Activated CD8-positive, alpha-beta memory T cell treated with anti-CD3 and anti-CD28 coated beads, Interleukin-2, amount 50 U/mL, for 4 hours (primary cell): ENCODE measurements at places on chromosomes 7 and 10.

DNA sequence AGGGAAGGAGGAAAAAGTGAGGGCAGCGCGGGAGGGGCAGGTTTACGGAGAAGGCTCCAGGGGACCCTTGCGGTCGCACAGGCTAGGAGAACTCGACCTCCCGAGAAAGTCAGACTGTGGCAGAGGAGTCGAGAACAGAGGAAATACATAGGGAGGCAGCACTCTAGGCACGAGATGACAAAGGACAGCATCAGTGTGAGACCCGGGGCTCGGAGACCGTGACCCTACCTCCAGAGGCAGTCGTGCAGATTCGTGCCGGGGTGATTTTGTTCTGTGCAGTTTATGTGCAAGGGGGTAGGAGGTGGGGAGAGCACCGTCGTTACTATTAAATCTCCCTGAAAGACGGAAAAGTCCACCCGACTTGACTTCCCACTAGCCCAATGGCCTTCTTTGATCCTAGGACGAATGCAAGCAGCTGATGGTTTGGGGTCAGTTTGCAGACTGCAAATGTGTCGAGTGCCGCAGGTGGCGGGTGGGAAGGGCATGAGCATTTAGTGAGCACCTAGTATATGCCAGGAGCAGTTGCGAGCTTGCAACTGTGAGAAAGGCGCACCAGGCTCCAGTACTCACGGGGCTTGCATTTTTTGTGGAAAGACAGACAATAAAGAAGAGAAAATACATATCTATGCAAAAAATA is 674 bp upstream of the OSBPL3 start:
- DNase-seq, result peak; percentile 46

- no peak for DNase-seq
Observed at GRCh38 chr10:126390324-126390723, 2.0 kb upstream of the ADAM12 start.

GRCh38 chr7:101699881-101700823 is 71.1 kb upstream of the MYL10 start:
- no peak for DNase-seq

GRCh38 chr10:91088300-91089140 is 131.9 kb upstream of the PCGF5 start:
- DNase-seq, result no peak

- peak; percentile 73 for DNase-seq
Observed at GRCh38 chr10:9209105-9209798, 1154.8 kb downstream of the GATA3 start.

- DNase-seq, result no peak
Observed at GRCh38 chr10:132173185-132173584, 13.6 kb upstream of the DPYSL4 start.

GRCh38 chr10:69398466-69398865 is 18.3 kb downstream of the TACR2 start:
- no peak for DNase-seq

DNA sequence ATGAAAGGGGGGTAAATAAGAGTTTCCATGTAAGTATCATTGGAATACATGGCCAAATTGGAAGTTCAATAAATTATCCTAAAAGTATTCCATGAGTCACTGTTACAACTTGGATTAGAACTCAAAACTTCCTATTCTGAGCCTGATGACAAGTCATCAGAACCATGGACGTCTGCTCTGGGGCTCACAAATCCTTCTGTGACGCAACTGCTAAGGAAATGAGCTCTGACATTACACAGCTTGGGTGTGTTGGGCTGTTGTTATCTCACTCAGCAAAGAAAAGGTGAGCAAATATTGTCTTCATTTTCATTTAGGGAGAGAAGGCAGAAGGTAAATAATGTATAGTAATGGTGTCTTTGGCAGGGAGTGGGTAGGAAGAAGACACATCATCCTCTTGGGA is 214.8 kb upstream of the ADO start:
- no peak for DNase-seq

- DNase-seq, result no peak
Observed at GRCh38 chr10:80443531-80443974, 10.6 kb upstream of the TSPAN14 start.

DNA sequence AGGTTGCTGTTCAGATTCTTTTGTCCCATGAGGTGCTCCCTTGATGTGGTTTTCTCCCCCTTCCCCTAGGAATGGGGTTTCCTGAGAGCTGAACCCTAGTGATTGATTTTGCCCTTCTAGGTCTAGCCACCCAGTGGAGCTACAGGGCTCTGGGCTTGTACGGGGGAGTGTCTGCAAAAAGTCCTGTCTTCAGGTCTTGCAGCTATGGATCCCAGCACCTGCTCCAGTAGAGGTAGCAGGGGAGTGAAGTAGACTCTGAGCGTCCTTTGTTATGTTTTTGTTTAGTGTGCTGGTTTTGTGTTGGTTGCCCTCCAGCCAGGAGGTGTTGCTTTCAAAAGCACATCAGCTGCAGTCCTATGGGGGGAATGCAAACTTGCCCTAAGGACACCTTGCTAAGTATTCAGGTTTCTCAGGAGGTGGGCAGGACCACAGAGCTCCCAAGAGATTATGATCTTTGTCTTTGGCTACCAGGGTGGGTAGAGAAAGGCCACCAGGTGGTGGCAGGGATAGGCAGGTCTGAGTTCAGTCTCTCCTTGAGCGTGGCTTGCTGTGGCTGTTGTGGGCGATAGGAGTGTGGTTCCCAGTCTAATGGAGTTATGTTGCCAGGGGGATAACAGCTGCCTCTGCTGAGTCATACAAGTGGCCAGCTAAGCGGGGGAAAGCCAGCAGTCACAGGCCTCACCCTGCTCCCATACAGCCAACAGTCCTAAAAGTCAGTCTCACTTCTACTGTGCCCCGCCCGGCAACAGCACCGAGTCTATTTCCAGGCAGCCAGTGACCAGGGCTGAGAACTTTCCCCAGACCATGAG is 92.4 kb upstream of the JCAD start:
- no peak for DNase-seq

DNA sequence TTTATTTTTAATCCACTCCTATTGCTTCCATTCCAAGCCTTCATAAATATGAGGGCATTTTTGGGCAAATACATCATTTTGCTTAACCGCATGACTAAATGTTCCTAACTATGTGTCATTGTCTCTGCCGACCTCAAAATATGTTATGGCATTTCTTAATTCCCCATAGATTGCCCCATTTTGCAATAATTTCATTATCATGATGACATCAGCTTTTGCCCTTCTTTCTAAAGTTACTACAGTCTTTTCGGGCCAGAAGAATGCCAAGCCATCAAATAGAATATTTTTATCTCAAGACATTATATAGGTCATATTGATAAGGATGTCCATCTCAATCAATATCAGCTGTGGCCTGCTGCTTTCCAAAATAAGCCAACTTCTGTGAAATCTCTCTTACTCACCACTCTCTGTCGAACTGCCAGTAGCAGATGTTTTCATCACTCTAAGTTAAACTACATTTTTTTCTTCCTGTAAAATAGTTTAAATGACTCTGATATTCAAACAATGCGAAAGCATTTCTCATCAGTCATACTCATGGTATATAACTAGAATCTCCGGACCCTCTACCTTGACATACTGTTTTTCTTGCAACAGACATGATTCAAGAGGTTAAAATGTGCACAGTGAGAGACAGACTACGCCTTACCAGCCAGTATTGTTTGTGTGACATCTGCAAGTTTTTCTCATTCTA is 1254.6 kb upstream of the CELF2 start:
- no peak for DNase-seq

DNA sequence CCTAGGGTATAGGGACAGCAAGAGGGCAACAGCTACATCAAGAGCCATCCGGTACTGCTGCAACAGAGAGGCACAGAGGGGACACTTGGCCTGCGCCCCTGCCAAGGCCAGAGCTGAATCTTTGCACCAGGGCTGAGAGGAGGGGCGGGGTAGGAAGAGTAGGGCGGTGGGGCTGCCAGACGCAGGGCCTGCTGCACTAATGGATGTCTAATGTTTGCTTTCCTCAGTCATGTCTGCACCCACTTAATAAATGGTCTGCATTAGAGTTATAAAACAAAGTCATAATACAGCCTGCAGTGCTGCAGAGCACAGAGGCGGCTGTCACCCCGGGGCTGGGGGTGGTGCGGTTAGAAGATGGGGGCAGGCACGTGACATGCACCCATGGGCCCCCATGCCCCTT is 42.2 kb upstream of the SLC29A3 start:
- DNase-seq, result no peak

DNA sequence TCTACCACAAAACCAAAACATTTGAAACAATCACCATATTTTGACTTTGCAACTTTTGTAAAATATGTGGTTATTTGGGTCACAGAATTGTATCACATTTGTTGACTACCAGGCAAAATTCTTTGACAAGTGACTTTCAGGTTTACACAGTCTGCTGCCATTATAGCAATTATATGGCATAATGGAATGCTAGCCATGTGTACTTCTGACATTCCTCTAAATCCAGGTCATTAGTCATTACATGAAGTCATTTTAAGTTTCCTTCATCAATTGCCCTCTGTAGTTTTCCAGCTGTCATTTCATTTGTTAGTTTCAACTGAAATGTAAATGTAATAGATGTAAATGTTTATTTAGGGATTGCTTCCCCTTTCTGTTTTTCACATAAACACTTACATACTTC is 137.5 kb downstream of the IMMP2L start:
- no peak for DNase-seq

DNA sequence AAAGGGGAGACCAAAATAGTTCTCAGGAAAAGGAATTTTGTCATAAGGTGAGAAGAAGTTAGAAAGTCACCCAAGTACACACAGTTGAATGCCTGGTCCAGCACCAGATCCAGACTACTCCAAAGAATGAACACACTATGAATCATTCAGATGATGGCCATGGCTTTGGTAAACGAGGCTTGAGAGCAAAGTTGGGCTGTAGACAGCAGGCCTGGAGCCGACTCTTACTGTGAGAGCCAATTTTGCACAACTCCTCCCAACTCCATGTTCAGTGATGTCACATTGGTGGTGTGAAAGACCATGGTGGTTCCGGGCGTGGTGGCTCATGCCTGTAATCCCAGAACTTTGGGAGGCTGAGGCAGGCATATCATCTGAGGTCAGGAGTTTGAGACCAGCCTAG is 131.6 kb downstream of the PKD1L1 start:
- no peak for DNase-seq

DNA sequence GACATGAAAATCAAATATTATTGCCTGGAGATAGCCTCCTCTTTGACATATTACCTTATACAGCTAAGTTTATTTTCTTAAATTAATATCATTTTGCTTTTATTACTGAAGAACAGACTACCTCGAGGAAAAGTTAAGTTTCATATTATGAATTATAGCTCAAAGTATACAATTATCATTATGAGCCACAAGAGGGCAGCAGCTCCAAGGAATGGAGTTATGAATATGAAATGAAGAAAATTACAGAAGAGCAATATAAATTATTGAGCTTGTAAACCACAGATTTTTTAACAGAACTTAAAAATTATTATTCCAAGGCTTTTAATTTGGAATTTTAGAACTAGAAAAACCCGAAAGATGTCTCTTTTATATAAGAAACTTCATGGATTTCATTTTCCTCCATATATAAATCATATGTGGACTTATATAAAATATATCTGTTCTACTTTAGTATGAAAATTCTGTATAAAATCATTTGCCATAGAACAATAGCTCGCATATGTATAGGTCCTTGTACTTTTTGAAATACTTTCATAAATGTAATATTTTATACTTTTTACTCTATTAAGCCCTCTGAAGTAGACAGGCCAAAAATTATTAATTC is 40.1 kb downstream of the IQUB start:
- DNase-seq, result peak; percentile 16

GRCh38 chr10:131790021-131790420 is 110.8 kb upstream of the PPP2R2D start:
- no peak for DNase-seq

DNA sequence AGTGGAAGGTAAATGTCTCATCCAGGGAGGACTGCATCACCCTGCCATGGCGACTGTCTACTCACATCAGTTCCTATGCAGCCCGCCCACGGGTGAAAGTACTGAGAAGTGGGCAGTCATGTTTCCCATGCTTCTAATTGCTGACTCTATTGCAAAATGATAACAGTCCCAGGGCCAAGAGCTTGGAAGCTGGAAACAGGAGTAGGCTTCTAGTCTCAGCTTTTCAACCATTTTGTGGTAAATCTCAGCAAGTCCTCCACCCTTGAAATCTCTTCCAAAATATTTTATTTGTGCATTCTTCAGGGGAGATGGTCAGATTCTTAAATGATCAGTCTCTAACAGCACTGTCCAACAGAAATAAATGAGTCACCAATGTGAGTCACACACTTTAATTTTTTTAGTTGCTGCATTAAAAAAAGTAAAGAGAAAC is 48.1 kb upstream of the TARP start:
- no peak for DNase-seq

GRCh38 chr7:142827951-142828500 is 26.9 kb upstream of the EPHB6 start:
- DNase-seq, result no peak

DNA sequence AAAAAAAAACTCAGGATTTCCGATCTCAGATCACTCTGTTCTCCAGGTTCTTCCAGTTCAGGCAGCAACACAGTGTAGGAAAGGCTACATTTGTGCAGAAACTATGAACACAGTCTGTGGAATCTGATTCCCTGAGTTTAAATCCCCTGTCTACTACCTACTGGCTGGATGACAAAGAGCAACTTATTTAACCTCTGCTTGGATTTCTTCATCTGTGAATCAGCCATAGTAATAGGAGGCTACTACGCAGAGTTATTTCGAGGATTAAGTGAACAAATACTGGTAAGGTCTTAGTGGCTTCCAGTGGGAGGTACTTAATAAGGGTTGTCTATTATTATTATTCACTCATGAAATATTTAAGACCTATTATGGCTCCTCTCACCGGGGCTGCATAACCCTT is 44.3 kb upstream of the PDCD4 start:
- DNase-seq, result no peak

- DNase-seq, result no peak
Observed at GRCh38 chr7:101924171-101924570, 106.7 kb downstream of the CUX1 start.

GRCh38 chr10:27743877-27744801 is 1.5 kb downstream of the MKX start:
- DNase-seq, result peak; percentile 22

DNA sequence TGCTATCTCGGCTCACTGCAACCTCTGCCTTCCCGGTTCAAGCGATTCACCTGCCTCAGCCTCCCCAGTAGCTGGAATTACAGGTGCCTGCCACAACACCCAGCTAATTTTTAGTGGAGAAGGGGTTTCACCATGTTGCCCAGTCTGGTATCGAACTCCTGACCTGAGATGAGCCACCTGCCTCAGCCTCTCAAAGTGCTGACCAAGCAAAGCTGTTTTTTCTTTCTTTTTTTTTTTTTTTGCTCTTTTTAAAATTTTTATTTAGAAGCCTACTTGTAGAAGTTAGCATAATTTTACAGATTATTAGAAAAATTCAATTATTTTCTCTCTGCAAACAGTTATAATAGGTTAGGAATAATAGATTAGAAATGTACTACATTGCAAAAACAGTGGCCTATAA is 1.2 kb upstream of the FGFBP3 start:
- no peak for DNase-seq
